Tongue (tissue), 3 donors: ENCODE measurements at places on chromosomes 11 and 22.

DNA sequence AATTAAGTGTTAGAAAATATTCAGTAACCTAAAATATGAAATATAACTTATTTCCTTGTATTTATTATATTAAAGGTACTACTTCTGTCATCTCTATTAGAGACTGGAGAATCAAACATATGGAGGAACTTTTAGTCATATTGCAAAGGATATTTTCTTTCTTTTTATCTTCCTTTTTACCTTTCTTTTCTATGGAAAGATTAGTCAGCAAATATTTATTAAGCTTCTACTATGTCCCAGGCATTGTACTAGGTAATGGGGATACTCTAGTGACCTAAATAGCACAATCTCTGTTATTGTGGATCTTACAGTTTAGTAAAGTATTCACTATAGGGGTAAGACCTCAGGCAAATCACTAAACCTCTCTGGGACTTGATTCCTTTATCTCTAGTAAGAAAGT lies 18.3 kb downstream of the SIK2 start:
- no peak for DNase-seq

DNA sequence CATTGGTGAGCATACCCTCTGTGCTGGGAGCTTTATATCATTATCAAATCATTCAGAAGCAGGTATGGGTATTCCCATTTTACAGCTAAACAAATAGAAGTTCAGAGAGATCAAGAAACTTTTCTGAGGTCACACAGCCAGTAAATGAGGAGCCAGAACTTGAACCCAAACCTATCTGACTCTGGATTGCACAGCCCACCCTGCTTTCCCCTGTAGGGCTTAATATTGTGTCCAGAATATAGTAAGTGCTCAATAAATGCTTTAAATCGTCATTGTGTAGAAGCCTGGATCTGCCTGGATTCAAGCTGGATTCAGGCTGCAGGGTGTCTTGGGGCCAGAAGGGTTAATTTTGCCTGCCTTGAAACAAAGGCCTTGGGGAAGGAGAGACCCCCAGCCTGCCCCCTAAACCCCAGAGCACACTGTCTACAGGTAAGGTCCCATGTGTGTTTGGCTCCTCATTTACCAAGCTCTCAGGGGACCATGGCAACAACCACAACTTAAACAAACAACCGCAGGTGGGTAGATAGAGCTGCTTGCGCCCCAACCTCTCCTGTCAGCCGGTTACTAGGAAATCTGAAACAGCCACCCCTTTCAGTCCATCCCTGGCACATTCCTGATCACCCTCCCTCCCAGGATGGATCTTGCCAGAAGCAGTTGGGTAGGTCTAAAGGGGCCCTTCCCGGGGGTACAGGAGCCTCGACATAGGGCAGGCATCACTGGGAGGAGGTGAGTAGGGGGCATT lies 3.0 kb upstream of the SEC14L3 start:
- DNase-seq: peak; percentile 34

- no peak for DNase-seq
Observed at GRCh38 chr11:9385327-9385899, 961 bp downstream of the IPO7 start.

DNA sequence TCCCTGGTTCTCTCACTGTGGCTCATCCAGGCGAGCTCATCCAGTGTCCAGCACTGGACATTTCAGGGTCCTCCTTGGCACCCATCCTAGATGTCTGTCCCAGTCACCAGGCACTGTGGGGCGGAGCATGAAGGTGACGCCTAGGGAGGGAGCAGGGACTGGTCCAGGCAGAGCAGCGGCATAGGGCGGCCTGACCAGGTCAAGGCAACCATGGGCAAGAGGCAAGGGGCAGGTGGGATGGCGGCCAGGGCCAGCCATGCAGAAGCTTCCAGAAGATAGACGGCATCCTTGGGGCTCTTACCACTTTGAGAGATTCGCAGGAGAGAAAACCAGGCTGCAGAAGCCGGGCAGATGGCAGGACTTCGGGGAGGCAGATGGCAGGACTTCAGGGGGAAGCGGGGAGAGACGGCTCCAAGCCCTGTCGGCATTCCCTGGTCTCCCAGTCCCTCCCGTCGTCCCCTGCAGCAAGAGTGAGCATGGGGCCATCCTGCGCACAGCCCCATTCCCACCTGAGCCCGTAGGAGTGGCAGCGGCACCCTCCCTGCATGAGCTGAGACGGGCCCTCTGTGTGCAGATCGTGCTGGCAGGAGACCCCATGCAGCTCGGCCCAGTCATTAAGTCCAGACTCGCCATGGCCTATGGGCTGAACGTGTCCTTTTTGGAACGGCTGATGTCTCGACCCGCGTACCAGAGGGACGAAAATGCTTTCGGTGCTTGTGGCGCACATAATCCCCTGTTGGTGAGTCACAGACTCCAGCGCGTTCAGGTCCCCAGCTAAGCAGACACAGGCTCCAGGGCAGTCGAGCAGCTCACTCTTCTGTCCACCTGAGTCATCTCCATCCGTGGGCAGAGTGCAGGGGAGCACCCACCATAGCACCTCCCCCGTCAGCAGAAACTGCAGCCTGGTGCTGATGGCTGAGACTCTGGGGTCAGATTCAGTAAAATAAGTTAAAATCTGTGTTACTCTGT lies 20.1 kb upstream of the PANX2 start:
- DNase-seq: no peak
